DND-41 (cell line): ENCODE measurements at places on chromosomes 7 and 10.

DNA sequence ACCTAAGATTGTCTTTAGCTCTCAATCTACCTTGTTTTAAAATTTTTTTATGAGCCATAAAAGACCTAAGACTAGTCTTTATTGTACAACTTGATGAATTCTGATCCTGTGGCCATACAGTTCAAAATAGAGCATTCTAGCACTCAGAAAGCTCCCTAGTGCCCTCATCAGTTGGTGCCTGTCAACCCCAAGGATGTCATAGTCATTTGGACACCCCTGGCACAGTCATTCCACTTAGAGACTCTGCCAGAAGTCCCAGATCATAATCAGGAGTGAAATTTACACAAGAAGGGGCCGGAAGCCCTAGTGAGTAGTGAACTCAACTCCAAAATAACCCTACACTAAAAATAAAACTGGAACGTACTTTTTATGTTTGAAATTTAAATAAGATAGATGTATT is 80.0 kb upstream of the INSIG1 start:
- H3K4me3 ChIP-seq: no peak overlapping the region
- H3K36me3 ChIP-seq: no peaks in the 10 kb centered on the region
- no peak overlapping the region for H3K27ac ChIP-seq
- DNase-seq: no peak
- H3K4me1 ChIP-seq: no peaks in the 10 kb centered on the region
- no peaks in the 10 kb centered on the region for H3K27me3 ChIP-seq

DNA sequence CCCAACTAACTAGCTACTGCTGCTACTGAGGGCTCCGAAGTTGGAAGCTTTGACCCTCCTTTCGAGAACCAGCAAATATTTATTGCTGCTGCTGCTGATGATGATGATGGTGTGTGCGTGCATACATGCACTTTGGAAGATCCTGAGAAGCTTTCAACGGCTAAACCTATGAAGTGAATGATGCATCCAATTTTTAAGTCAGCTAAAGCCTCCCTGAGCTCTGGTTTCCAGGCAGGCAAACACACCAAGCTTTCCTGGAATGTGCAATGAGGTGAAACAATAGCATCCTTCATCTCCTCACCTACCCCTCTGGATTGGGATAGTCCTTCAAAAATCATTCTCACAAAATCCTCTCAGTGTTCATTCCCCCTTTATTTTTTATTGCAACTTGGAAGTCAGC is 13.9 kb downstream of the MACC1 start:
- no peaks in the 10 kb centered on the region for H3K4me1 ChIP-seq
- no peak for DNase-seq
- no peak overlapping the region for H3K27ac ChIP-seq
- no peak overlapping the region for H3K4me3 ChIP-seq

- H3K36me3 ChIP-seq: no peaks in the 10 kb centered on the region
- H3K27me3 ChIP-seq: no peaks in the 10 kb centered on the region
- H3K4me3 ChIP-seq: no peak overlapping the region
- H3K27ac ChIP-seq: no peak overlapping the region
- no peak for DNase-seq
- peaks cover 7% of the 10 kb centered on the region; the same call in 1 of the 2 replicates for H3K4me1 ChIP-seq
Observed at GRCh38 chr7:70063927-70064326, 465.7 kb downstream of the AUTS2 start.

GRCh38 chr7:99004216-99004615 is 125.9 kb downstream of the TRRAP start:
- H3K27ac ChIP-seq: no peak overlapping the region
- no peak overlapping the region for H3K4me3 ChIP-seq
- H3K36me3 ChIP-seq: peaks cover 91% of the 10 kb centered on the region
- DNase-seq: no peak

DNA sequence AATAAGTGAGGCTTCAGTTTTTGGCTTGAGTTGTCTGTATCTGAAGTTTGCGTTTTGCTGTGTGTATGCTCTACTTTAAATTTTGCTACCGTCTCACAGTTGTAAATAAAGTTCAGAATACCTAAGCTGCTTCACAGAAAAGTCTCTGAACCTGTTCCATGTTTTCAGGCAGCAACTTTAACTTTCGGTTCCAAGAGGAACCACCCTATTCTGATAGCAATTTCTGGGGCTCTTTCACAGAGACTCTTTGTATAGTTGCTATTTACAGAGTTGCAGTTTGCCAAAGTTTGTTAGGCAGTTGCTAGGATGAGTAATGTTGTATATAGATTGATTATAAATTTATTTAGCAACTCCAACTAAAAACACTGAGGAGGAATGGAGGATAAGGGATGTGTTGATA is 5.7 kb downstream of the FAM221A start:
- no peaks in the 10 kb centered on the region for H3K27me3 ChIP-seq
- H3K27ac ChIP-seq: no peak overlapping the region
- H3K4me3 ChIP-seq: no peak overlapping the region
- H3K4me1 ChIP-seq: peaks cover 11% of the 10 kb centered on the region; the same call in 1 of the 2 replicates
- H3K36me3 ChIP-seq: peaks cover 6% of the 10 kb centered on the region; the same call in 1 of the 2 replicates

GRCh38 chr10:61175316-61175715 is 231.3 kb upstream of the RHOBTB1 start:
- no peak for DNase-seq
- no peak overlapping the region for H3K27ac ChIP-seq
- H3K4me1 ChIP-seq: peaks cover 8% of the 10 kb centered on the region; the same call in 1 of the 2 replicates
- no peak overlapping the region for H3K4me3 ChIP-seq
- H3K36me3 ChIP-seq: no peaks in the 10 kb centered on the region
- H3K27me3 ChIP-seq: no peaks in the 10 kb centered on the region

DNA sequence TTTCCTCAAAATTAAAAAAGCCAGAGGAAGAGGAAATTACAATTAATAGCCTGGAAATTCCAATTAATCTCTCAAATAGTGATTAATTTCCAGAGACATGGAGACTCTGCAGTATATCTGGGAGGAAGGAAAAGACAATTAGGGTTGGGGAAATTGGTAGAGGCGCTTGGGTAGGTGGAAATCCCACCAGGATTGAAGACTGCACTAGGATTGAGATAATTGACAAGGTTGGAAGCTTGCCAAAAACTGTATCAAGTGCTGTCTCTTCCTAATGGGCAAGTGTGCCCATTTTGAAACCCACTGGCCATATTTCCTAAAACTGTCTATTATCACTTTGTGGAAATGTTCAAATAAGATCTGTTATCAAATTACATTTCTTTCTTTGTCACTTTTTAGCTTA is 21.6 kb downstream of the CHN2 start:
- no peak for DNase-seq
- no peaks in the 10 kb centered on the region for H3K4me1 ChIP-seq
- H3K27ac ChIP-seq: no peak overlapping the region
- H3K36me3 ChIP-seq: no peaks in the 10 kb centered on the region

- H3K36me3 ChIP-seq: no peaks in the 10 kb centered on the region
- no peaks in the 10 kb centered on the region for H3K27me3 ChIP-seq
- peaks cover 19% of the 10 kb centered on the region for H3K4me1 ChIP-seq
- DNase-seq: peak; percentile 29
Observed at GRCh38 chr10:12262278-12262981, 66.4 kb downstream of the CDC123 start.

DNA sequence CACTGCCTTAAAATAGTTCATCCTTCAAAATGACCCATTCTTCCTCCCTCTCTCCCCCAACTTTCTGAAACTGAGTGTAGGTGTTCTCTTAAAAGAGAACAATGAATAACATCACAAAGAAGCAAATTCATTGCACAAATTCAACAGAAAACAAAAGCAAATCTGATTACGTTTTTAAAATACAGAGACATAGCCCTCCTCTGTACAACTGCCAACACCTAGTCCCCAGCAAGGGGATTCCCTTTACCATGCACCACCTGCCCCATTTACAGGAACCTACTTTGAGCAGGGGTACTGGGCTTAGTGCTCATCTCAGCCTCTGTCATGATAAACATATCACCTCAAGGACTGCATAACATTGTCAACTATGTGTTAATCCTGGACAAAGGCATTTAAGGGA is 302.8 kb upstream of the AOAH start:
- H3K27ac ChIP-seq: no peak overlapping the region
- no peak for DNase-seq
- peaks cover 3% of the 10 kb centered on the region; the same call in 1 of the 2 replicates for H3K36me3 ChIP-seq
- H3K4me3 ChIP-seq: no peak overlapping the region
- no peaks in the 10 kb centered on the region for H3K27me3 ChIP-seq

DNA sequence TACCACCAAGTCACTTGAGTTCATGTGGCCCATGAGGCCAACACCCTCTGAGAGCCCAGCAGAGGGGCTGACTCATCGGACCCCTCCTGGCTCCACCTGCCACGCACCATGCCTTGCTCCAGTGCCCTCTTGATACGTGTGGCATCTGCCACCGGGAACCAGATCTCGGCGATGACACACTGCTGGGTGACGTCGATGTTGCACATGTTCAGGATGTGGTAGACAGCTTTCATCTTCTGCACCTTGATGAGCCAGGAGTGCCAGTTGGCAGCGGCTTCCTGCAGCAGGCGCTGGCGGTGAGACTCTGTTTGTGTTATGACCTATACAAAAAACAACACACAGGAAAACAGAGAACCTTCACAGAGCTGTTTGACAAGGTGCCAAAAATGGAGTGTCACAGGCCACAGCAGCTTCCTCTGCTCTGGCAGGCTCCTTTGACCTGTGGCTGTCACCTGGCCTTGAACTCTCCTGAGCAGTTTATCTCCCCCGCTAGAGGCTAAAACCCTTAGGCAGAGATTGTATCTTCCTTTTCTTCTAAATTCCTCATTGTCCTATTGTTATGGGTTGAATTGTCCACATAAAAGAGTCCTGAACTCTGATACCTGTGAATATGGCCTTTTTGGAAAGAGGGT is 45.2 kb upstream of the TMEM213 start:
- DNase-seq: peak; percentile 97
- H3K27ac ChIP-seq: peak overlapping the region; percentile 96
- H3K4me3 ChIP-seq: no peak overlapping the region

- no peaks in the 10 kb centered on the region; the same call in 1 of the 2 replicates for H3K4me1 ChIP-seq
- H3K36me3 ChIP-seq: no peaks in the 10 kb centered on the region
- no peak for DNase-seq
Observed at GRCh38 chr7:28572321-28573058, 160.2 kb downstream of the CREB5 start.

DNA sequence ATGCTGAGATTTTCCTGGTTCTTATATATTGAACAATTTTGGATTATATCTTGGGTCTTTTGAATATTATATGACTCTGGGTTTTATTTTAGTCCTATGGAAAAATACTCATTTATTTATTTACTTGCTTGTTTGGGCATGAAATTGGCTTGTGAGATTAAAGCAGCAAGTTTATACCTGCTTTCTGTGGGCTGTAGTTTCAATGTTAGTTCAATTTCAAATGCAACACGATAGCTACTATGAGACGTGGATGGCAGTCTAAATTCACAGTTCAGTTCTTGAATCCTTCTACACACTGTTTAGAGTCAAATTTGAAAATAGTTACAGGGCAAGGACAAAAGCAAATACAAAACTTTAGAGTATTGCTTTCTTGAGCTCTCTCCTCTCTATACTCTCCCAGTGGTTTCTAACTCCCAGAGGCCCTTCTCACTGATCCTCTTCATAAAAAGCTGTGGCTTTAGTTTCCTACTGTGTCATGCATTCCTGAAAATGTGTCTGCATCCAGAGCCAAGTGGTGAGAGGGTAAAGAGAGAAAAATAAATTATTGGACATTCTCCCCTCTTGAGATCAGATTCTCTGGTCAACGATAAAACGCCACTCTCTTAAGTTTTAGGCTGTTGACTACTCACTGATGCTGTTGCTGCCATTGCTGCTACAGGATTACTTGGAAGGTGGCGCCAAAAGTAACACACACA is 34.4 kb downstream of the POLR1F start:
- no peaks in the 10 kb centered on the region for H3K36me3 ChIP-seq
- H3K27ac ChIP-seq: no peak overlapping the region

DNA sequence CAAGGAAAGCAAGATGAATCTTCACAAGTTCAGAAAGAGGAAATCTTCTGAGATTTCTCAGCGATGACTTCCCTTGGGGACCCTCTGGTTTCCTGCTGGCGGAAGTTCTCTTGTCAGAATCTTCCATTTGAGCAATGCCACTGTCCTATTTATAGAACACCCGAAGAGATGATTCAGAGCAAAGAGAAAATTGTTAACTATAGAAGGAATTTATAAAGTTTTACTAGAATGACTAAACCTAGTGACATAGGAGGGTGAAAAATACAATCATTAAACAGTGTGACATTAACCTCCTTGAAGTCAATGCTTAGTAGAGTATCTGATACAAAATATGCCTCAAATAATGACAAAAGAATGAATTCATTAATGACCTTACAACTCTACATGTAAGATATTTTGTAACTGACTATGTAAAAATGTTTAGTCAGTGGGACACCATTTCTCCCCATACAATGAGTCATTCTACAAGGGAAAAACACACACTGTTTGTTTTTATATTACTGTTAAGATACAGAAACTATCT is 206.5 kb upstream of the CNTNAP2 start:
- H3K4me1 ChIP-seq: no peaks in the 10 kb centered on the region
- no peaks in the 10 kb centered on the region for H3K36me3 ChIP-seq
- no peak overlapping the region for H3K4me3 ChIP-seq
- DNase-seq: no peak
- no peaks in the 10 kb centered on the region for H3K27me3 ChIP-seq
- H3K27ac ChIP-seq: no peak overlapping the region

DNA sequence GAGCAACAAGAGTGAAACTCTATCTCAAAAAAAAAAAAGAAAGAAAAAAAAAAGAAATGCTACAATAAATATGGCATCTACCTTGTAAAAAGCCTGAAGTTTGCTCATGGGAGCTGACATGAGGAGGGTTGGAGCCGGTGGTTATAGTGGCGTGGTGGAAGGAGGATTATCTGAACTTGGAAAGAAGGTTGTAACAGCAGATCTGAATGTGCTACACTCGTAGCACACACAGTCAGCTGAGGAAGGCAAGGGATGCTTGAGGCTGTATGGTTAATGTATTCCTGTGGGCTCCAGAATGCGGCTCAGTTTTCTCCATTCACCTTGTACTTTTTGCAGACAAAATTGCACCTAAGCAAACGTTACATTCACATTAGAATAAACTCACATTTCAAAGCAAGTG is 390.3 kb upstream of the GALNT17 start:
- no peak for DNase-seq
- H3K4me1 ChIP-seq: peaks cover 10% of the 10 kb centered on the region
- H3K36me3 ChIP-seq: peaks cover 8% of the 10 kb centered on the region
- no peak overlapping the region for H3K27ac ChIP-seq
- no peak overlapping the region for H3K4me3 ChIP-seq
- H3K27me3 ChIP-seq: no peaks in the 10 kb centered on the region

GRCh38 chr10:6202684-6203330 is at the start of gene PFKFB3:
TSS of gene PFKFB3 (plus strand) at chr10:6202932. CDS start at chr10:6203261, 329 bp downstream.
- peak; percentile 91 for DNase-seq
- peaks cover 45% of the 10 kb centered on the region for H3K4me1 ChIP-seq
- H3K36me3 ChIP-seq: peaks cover 25% of the 10 kb centered on the region; the same call in 1 of the 2 replicates
- H3K27ac ChIP-seq: peak within 1 kb of the TSS; percentile 82
- peak within 1 kb of the TSS; percentile 90 for H3K4me3 ChIP-seq
- no peaks in the 10 kb centered on the region for H3K27me3 ChIP-seq
